ENCODE measurements at places on chromosomes 6 and 20.
A peak's percentile ranks its signal among the peaks of the same experiment; 100 is the strongest.

DNA sequence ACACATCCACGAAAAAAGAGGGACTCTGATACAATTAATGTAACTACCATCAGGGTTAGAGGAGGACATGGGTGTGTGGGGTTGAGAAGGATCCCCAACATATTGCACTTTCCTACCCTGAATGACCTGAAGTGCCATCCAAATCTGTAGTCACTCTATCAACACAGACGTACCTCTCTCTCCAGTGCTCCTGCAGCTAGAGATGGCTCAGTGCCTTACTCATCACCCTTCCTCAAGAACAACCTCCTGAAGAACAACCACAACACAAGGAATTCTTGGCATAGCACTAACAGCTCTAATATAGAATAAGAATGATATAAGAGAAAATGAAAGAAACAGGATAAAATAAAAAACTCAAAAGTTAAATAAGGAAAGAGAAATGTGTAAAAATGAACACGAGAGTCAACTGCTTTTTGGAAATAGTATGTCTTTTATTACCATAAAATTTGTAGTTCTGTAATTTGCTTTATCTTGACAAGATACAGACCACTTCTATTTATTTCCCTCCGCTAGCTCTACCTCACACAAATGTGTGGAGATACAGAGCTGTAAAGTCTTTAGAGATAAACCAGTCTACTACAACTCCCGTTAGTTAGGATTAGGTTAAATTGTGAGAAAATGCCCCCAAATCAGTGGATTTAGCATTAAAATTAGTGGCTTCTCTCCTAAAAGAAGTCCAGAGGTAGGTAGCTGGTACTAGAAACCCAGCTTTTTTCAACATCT, 63.9 kb downstream of the REV3L start:
- H3K27ac ChIP-seq: no peak overlapping the region
- H3K27me3 ChIP-seq: no peaks in the 10 kb centered on the region
- H3K36me3 ChIP-seq: no peaks in the 10 kb centered on the region

GRCh38 chr6:166382500-166382932, 224 bp downstream of the MPC1 start:
- H3K4me3 ChIP-seq: peak overlapping the region; percentile 85
- no peaks in the 10 kb centered on the region for H3K27me3 ChIP-seq
- H3K36me3 ChIP-seq: no peaks in the 10 kb centered on the region
- peaks cover 20% of the 10 kb centered on the region for H3K4me1 ChIP-seq

- no peak for DNase-seq
- no peak overlapping the region for H3K4me3 ChIP-seq
- no peak overlapping the region for H3K27ac ChIP-seq
- H3K27me3 ChIP-seq: no peaks in the 10 kb centered on the region
These were observed 1.2 kb downstream of the PTPRA start for GRCh38 chr20:2874456-2874855.

DNA sequence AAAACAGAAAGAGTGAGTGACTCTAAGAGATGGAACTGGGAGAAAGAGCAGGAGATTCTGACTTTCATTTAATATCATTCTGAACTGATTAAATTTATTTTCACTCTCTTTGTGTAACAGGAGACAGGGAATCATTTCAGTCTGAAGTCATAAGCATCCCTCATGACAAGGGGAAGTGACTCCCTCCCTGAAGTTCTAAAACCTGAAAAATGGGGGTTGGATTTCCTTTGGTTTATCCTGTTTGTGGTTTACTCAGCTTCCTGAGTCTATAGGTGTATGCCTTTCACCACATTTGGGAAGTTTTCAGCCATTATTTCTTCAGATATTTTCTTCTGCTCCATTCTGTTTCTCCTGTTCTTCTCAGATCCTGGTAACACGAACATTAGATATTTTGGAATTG, 3.4 kb upstream of the FKBP1A start:
- no peaks in the 10 kb centered on the region for H3K36me3 ChIP-seq
- H3K4me1 ChIP-seq: peaks cover 16% of the 10 kb centered on the region
- no peak overlapping the region for H3K27ac ChIP-seq
- DNase-seq: no peak
- H3K4me3 ChIP-seq: no peak overlapping the region
- peaks cover 12% of the 10 kb centered on the region for H3K27me3 ChIP-seq

DNA sequence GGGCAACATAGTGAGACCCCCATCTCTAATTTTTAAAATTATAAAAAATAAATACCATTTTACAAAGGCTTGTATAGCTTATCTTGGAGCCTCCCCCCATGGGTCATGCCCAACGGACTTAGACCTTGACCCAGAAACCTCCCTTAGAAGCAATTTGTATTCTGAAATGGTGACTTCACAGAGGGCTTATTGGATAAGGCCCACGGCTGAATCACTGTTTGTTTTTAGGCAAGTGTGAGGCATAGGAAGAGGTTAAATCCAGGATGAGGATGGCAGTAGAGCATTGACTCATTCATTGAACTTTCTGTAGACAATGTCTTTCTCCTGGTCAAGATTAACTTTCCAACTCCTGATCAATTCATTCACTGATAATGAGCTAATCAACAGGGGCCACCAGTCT, 6.2 kb upstream of the SNAI1 start:
- no peak overlapping the region for H3K4me3 ChIP-seq
- H3K27me3 ChIP-seq: no peaks in the 10 kb centered on the region
- no peak overlapping the region for H3K27ac ChIP-seq
- no peaks in the 10 kb centered on the region for H3K4me1 ChIP-seq
- H3K36me3 ChIP-seq: no peaks in the 10 kb centered on the region
- no peak for DNase-seq

DNA sequence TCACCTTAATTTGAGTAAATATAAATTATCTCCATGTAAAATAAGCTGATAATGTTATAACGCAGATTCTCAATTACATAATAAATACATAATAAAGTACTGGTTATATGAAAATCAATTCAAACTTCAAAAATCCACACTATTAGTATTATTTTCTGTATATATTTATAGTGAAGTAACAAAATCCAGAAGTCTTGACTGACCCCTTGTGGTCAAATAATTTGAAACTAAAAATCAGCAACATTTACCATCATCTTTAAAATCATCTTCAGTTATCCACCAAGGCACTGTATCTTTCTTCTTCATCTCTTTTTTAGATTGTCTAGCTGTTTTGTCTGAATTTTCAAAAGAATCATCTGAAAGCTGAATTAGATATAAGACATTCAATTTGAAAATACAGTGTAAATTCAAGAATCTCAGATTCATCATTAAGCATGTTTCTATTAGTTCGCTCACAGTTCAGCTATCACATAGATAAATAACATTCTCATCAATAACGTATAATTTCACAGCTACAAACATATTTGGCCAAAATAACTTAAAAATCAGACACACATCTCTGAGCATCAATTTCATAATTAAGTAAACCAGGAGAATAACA, 6.5 kb downstream of the CEP162 start:
- DNase-seq: no peak
- no peaks in the 10 kb centered on the region for H3K36me3 ChIP-seq
- H3K4me1 ChIP-seq: no peaks in the 10 kb centered on the region
- H3K27me3 ChIP-seq: no peaks in the 10 kb centered on the region
- no peak overlapping the region for H3K4me3 ChIP-seq
